ENCODE measurements at places on chromosomes 4 and X. TPM values are rescaled to one million over a fixed set of nuclear protein-coding genes. Genes with fewer than 3 reads are reported as not detected.

SAGE1 gene
- total RNA-seq, result not detected

TLR1 gene
- not detected for total RNA-seq

SYTL4 gene
- total RNA-seq, result 4.0 TPM

CPLX1 gene
- total RNA-seq, result 1.0 TPM

ZIC3 gene
- total RNA-seq, result not detected

PAGE2 gene
- not detected for total RNA-seq

- DNase-seq, result no peak
Measured at GRCh38 chrX:68995386-68995779, 166.6 kb downstream of the EFNB1 start.

GRCh38 chr4:118811832-118812231 lies 24.1 kb downstream of the SEC24D start:
- DNase-seq, result no peak

DNA sequence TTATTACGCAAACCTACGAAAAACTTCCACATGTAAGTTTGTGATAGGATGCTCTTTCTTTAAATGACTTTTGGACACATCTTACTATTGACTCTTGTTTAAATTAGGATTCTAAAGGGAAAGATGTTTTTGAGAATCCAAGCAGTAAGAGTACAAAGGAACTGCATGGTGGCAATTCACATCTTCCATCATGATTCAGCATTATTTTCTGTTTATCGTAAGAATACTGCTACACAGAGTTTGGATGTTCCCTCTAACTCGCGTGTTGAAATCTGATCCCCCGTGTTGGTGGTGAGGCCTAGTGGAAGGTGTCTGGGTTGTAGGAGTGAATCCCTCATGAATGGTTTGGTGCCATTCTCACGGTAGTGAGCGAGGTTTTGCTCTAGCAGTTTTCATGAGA lies 371.8 kb upstream of the FTHL17 start:
- no peak for DNase-seq

GRCh38 chrX:140971099-140971795 lies 31.1 kb upstream of the SPANXB1 start:
- no peak for DNase-seq

- no peak for DNase-seq
Measured at GRCh38 chr4:86841309-86841708, 7.9 kb downstream of the SLC10A6 start.

DNA sequence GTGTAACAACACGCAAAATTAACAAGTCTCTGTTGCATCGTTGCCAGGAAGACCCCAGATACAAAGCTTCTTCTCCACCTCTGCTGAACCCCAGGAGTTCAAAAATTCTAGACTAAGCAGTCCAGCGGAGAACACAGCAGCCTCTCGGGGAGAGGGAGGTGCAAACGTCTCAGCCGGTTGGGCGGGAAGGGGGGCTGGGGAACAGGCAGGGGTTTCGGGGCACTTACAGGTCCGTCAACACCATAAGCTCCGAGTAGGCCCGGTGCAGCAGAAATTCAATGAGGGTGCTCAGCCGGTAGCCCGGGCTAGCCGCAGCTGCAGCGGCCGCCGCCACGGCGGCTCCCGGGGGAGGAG lies 394 bp downstream of the MED14 start:
- no peak for DNase-seq

DNA sequence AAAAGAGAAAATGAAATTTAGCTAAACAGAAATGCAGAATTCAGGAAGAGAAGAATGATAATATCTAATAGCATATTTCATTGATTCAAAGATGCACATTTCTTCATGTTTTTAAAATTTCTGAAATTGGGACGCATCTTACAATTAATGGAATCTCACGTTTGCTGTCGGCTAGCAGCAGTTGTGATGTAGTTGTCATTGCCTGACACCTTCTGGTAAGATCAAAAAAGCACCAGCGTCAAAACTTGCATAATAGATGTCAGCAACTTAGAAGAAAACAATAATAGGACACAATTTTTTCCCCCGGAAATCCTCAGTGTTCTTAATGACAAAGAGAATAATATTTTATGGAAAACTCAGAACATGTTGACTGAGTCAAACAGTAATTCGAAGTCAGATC lies 29.8 kb upstream of the SLC7A3 start:
- no peak for DNase-seq

DNA sequence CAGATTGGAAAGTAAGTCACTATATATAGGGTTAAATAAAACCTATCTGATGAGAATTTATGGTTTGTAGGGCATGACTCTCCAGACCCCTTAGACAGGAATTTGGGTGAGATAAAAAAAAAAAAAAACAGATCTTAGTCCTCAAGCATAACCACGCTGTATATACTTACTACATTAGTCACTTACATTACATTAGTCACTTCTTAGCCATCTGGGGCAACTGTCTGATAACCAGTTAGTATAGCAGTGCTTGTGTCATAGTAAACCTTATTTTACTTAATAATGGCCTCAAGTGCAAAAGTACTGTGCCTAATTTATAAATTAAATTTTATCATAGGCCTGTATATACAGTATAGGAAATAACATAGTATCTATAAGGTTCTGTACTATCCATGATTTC lies 60.2 kb upstream of the RPS6KA6 start:
- DNase-seq, result no peak

- no peak for DNase-seq
Measured at GRCh38 chr4:36870121-36870520, 374.4 kb upstream of the NWD2 start.

- no peak for DNase-seq
Measured at GRCh38 chr4:3123181-3123671, 48.7 kb downstream of the HTT start.

GRCh38 chr4:159101988-159102621 lies 774 bp upstream of the RAPGEF2 start:
- DNase-seq, result no peak

DNA sequence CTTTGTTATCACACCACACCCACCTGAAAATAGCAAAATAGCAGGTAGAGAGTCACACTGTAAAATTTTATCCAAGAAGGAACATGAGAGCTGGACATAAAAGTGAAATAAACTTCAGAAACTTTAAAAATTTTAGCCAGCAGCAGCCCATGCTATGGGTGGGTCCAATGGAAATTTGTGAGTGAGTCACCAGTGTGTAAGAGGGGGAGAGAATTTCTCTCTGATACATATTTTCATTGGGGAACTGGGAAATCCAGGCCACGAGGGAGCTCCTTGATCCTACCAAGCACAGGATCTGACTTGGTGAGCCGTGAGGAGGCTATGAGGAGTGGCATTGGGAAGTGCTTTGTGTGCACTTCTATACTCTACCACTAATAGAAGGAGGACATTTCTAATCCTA lies 136.3 kb downstream of the FAAH2 start:
- no peak for DNase-seq

- DNase-seq, result no peak
Measured at GRCh38 chr4:123524958-123525628, 128.5 kb downstream of the SPRY1 start.

GRCh38 chr4:110467400-110467799 lies 8.6 kb upstream of the ENPEP start:
- no peak for DNase-seq

Measured in gastrocnemius medialis (tissue), 4 donors.